ENCODE measurements at places on chromosomes 7 and 10. TPM values are rescaled to one million over a fixed set of nuclear protein-coding genes. Genes with fewer than 3 reads are reported as not detected.

The LRRD1 gene
- total RNA-seq, result 0.15 TPM

The DGKB gene
- 57.8 TPM for total RNA-seq

The JCAD gene
- total RNA-seq, result 0.32 TPM

The PRRT4 gene
- total RNA-seq, result not detected

The KEL gene
- 0.64 TPM for total RNA-seq

The SSC4D gene
- 6.1 TPM for total RNA-seq

The UCMA gene
- total RNA-seq, result not detected

The PNLIPRP1 gene
- total RNA-seq, result not detected

The ENKUR gene
- total RNA-seq, result not detected

The NUP42 gene
- total RNA-seq, result 47.7 TPM

The RAPGEF5 gene
- 169 TPM for total RNA-seq

The ST8SIA6 gene
- not detected for total RNA-seq

The AMZ1 gene
- total RNA-seq, result 0.15 TPM

The OR9A2 gene
- total RNA-seq, result not detected

The GNAT3 gene
- total RNA-seq, result 2.0 TPM

The CHST15 gene
- total RNA-seq, result 2.4 TPM

The MRLN gene
- not detected for total RNA-seq

The TMEM176A gene
- 1.3 TPM for total RNA-seq

The NAT16 gene
- 2.4 TPM for total RNA-seq

The PLEKHS1 gene
- not detected for total RNA-seq

The STAG3 gene
- 1.1 TPM for total RNA-seq

The GFRA1 gene
- total RNA-seq, result 347 TPM
